CD4-positive, alpha-beta T cell treated with Interleukin-15 for 4 hours (primary cell): ENCODE measurements at places on chromosomes 12 and 14.

- no peak for DNase-seq
Measured at GRCh38 chr12:51378749-51379148, 12.5 kb downstream of the GALNT6 start.

DNA sequence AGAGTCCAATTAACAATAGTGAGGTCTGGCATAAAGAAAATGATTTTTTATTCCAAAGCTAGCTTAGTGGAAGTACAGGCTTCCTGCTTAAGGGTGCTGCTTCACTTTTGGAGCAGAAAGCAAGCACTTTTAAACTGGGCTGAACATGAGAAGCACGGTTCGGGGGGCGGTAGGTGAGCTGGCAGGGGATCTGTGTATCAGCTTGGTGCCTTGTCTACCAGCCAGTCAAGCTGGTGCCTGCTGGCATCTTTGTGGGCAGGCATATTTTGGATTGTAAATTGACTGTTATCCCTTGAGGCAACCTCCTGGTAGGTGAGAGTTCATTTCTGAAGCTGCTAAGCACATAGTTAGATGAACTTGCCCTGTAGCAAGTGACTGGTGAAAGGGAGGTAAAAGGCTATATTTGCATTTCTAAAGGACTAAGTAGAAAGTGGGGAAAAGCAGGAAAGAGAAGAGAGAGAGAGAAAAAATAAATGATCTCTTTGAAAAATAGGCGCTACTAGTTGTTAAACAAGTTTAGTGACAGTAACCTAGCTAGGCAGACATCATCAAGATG, 121.1 kb upstream of the SYT10 start:
- no peak for DNase-seq

- no peak for DNase-seq
Measured at GRCh38 chr14:93879362-93879983, 47.7 kb upstream of the FAM181A start.

GRCh38 chr12:72219937-72220336, 52.2 kb upstream of the TRHDE start:
- DNase-seq, result no peak

- no peak for DNase-seq
Measured at GRCh38 chr12:66692986-66693385, 14.1 kb upstream of the GRIP1 start.

DNA sequence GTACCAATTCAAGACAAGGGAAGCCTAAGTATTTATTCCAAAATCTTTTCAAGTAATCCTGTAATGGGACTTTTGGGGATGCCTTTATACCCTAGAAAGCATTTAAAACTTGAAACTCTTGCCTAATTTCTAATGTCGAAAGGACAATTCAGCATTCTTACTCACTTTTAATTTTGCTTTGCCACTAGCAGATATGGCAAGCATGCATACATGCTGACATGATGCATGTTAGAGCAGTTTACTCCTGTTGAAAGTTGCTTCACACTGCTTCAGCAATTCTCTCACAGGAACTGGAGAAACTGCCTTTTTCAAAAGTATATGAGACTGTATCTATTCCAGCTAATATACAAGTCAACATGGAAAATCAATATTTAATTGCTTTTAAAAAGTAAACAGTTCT, 79.9 kb downstream of the TAOK3 start:
- no peak for DNase-seq

- DNase-seq, result no peak
Measured at GRCh38 chr12:125981610-125982253, 916.5 kb downstream of the AACS start.
